MG63 (cell line): ENCODE measurements at places on chromosomes 3 and 15. TPM values are rescaled to one million over a fixed set of nuclear protein-coding genes. Genes with fewer than 3 reads are reported as not detected.
A peak's percentile ranks its signal among the peaks of the same experiment; 100 is the strongest.

Gene ANKRD63
- not detected in 2 replicates for total RNA-seq

Gene ECE2
- total RNA-seq = not detected in 2 replicates

Gene TM4SF18
- 4.5 and 6.4 TPM in 2 replicates for total RNA-seq

Gene TUSC2
- total RNA-seq = 8.0 and 13.5 TPM in 2 replicates

Gene GOLGA6A
- not detected in 2 replicates for total RNA-seq

Gene RTP4
- total RNA-seq = 0.22 and 1.6 TPM in 2 replicates

Gene IL16
- 0.10 and 2.3 TPM in 2 replicates for total RNA-seq

Gene USP13
- 9.8 and 21.0 TPM in 2 replicates for total RNA-seq

Gene CEMIP
- total RNA-seq = 5.4 and 8.0 TPM in 2 replicates

Gene LDHAL6B
- not detected in 2 replicates for total RNA-seq

Gene GOLGA8J
- 0.07 TPM in 1 of 2 replicates, not detected in the other for total RNA-seq

Gene STXBP5L
- total RNA-seq = not detected in 2 replicates

Gene GHSR
- total RNA-seq = not detected in 2 replicates

Gene ZBED2
- total RNA-seq = not detected in 2 replicates

Gene SLC9C1
- not detected in 2 replicates for total RNA-seq

Gene KIF7
- 27.4 and 42.1 TPM in 2 replicates for total RNA-seq

GRCh38 chr3:19644405-19644804, 289.6 kb downstream of the EFHB start:
- DNase-seq = no peak

DNA sequence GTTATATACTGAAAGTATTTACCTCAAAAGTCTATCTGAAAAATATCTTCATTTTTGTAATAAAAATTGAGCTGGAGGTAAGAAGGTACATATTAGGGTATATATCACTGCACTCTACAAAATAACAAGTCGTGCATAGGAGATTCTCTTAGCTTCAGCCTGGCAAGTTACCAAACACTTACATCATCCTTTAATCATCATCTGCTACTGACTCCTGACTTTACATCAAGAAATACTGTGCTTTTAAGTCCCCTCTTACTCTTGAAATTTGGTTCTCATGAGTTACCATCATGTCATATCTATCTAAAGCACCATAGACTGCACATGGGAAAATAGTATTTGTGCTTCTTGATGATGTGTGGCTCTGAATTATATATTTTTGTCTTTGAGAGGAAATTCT, 50.8 kb downstream of the LYSMD4 start:
- no peak for DNase-seq

- no peak for DNase-seq
Measured at GRCh38 chr15:39820050-39820602, 37.5 kb upstream of the FSIP1 start.

GRCh38 chr15:69758810-69759790, 306.5 kb downstream of the RPLP1 start:
- DNase-seq = peak; percentile 15

DNA sequence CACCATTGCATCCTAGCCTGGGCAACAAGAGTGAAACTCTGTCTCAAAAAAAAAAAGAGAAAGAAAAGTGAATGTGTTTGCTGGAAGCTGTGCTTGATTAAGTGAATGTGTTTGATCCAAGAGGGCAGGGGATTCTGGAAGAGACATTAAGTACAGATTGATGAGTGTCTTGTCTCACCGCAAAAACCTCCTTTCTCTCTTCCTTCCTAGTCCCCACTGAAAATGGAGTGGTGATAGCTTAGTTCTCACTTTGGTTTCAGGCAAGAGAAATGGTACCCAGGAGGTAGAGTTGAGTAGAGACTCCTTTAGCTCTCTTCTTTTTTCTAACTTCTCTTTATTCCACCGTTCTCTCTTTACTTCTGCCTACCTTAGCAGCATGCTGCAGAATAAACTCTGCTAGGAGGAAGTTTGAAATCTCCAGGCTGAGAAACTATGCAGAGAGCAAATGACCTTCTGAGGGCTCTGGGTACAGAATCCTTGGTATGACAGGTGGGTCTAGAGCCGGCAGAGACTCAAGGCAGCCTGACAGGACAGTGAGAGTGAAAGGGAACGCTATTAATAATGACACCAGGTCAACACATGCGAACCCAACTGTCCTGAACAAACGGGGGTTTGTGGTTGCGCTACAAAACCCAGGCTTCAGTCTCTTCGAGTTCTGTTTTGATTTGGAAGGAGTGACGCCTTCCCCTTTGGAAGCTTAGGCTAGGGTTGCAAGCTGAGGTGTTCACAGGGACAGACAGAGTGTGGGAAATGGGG, 74.9 kb downstream of the SMAD3 start:
- DNase-seq = no peak

DNA sequence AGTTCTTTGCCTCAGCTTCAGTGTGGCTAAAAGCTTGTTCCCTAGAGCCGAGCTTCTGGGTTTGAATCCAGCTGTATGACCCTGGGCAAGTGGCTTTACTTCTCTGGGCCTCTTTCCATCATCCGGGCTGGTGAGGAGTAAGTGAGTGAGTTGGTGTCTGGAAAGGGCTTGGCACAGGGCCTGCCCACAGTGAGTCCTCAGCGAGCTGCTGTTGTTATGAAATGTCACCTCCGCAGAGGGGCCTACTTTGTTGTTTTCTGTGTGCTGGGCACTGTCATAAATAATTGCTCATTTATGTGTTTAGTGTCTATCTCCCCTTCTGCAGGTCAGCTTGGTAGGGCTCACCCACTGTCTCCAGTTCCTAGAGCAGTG, 31.7 kb downstream of the SLC6A6 start:
- peak; percentile 76 for DNase-seq

DNA sequence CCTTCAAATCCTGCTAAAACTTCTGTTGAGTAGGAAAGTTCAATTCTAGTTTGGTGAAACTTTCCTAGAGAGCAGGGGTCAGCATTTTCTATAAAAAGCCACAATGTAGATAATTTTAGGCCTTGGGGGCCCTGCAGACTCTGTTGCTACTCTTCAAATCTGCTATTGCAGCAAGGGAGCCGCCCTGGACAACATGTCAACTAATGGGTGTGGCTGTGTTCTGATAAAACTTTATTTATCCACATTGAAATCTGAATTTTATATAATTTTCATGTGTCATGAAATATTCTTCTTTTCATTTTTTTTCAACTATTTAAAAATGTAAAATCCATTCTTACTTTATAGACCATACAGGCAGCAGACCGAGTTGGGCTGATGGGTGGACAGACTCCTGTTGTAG, 67.4 kb upstream of the SAMMSON start:
- DNase-seq = no peak

DNA sequence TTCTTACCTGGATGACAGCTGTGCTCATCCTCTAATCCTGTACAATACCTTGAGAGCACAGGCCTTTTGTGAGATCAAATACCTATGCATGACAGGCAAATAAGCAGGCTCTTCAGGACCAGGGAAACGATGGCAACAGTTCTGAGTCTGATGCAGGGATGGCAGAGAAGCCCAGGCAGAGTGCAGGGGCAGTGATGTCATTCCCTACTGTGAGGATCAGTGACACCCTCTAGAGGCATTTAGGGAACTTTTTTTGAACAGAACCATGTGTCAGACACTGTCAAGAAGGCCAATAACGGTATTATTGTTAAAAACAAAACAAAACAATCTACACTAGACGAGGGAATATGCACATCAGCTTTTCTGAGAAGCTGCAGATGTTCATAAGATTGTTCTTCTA, 314.8 kb upstream of the CTDSPL start:
- peak; percentile 31 for DNase-seq

GRCh38 chr15:39585389-39585841, 4.5 kb downstream of the THBS1 start:
- no peak for DNase-seq

DNA sequence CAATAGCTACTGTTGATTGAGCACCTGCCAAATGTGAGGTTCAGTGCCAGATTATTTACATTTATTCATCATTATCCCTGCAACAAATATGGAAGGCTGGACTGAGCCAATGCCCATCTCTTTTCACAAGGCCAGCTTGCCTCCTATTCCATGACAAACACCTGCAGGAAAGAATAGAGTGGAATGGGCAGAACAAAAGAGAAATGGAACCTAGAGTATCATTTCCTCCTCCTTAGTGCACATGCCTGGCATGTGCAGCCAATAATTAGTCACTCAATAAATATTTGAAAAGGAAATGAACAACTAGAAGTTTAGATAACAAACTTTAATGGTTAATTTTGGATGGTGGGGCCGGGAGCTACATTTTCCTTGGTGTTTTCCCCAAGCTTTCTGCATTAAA, 61.4 kb upstream of the MYRIP start:
- DNase-seq = no peak

- DNase-seq = no peak
Measured at GRCh38 chr3:46162975-46163555, 45.0 kb downstream of the CCR1 start.

DNA sequence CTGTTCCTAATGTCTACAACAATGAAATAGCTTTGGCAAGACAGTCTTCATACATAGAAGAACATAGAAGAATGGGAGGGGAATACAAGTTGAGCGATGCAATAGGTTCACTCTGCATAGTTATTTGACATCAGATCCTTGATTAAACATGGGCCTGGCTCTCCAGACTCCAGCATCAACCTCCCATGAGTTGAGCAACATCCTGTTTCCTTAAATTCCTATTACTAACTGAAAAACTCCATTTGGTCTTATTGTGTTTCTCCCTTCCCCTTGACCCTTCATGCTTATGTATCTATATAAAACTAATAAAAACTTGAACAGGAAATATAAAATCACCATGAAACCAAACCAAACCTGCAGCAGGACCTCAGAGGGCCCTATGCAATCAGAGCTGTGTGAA, 304.5 kb upstream of the SATB1 start:
- no peak for DNase-seq

DNA sequence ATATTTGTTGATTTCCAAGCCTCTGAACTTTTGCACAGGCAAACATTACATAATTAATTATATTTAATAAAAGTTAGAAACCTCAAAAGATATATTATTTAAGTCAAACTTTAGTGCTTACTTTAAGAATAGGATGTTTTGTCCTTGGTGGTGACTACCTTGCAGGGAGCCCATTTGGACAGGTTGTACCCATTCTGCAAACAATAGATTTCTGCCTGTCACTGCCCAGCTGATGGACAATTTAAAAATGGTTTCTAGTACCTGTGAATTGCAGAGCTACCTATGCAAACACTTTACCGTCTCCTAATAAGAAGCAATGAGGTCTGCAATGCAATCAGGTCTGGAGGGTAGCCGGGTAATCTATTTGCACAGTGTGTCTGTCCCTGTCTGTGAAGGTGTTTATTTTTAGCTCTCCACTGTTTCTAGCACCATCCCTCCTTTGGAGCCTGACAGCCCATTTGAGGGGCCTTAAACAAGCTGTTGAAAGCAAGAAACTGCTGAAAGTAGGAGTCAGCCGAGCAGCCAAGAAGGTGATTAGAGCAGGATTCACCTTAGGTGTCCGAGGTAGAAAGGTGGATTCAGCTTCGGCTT, 556.2 kb upstream of the CFAP20DC start:
- DNase-seq = no peak

- peak; percentile 67 for DNase-seq
Measured at GRCh38 chr15:49288391-49288790, 118.3 kb downstream of the GALK2 start.

DNA sequence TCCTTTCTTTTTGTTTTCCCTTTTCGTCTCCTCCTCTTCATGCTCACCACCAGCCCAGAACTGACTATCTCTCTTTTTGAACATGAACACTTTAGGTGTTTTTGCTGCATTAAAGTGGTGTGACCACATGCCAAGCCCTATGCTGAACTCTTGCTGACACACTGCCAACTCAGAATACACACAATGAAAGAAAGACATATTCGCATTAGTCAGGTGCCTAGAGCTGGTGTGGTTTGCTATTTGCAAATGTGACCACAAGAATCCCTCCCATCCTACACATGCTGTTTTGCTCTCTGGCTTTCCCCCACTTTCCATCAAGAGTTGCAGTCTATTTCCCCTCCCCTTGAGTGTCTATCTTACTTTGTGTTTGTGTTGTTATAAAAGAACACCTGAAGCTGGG, 967.8 kb upstream of the CFAP20DC start:
- no peak for DNase-seq

GRCh38 chr15:83842281-83842680, 188.4 kb downstream of the ADAMTSL3 start:
- no peak for DNase-seq

GRCh38 chr3:194967151-194968117, 281.8 kb downstream of the FAM43A start:
- no peak for DNase-seq

- no peak for DNase-seq
Measured at GRCh38 chr15:51117270-51117669, 22.6 kb upstream of the TNFAIP8L3 start.

GRCh38 chr15:53833134-53833624, 73.7 kb upstream of the WDR72 start:
- peak; percentile 66 for DNase-seq

- no peak for DNase-seq
Measured at GRCh38 chr3:134072881-134073582, 43.3 kb upstream of the SLCO2A1 start.

DNA sequence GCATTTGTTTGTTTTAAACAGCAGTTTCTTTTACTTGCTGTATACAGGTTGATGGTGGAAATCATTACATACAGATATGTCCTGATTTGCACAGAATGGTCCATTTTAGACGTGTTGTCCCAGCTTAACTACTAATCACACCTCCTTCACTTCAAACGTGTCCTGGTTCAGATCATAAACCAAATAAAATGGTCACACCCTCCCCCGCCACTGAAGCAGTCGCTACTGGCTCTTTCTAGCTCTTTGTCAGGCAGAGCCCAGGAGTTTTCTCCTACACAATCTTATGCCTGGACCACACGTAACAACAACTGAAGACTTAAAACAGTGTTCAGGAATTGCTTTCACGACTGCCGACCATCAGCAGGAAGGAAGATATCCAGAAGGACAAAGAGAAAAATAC, 73.6 kb downstream of the MESD start:
- no peak for DNase-seq

- DNase-seq = no peak
Measured at GRCh38 chr3:117941756-117942155, 1092.9 kb downstream of the IGSF11 start.

DNA sequence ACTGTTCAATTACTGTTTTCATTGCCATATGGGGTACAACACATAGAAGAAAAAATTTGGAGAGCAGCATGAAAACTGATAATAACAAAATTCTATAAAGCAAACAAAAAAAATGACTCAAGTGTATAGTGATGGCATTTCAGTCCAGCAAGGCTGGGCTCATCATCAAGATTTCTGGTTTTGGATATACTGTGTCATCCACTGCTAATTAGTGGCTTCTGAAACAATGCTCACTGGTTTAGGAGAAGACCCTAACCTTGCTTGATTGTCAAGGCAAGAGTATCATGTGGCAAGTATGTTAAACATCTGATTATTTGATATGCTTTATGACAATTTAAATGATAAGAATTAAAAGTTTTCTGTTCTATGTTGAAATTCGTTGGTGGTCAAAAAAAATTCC, 96.9 kb downstream of the RFX7 start:
- DNase-seq = no peak

- no peak for DNase-seq
Measured at GRCh38 chr3:186946756-186947375, 16.5 kb downstream of the ST6GAL1 start.

- no peak for DNase-seq
Measured at GRCh38 chr3:197027151-197027895, 2.3 kb downstream of the MELTF start.
